NCI-H2029 treated with DMSO at 0.1 percent for 48 hours (cell line): ENCODE measurements at places on chromosomes 7 and 10.
A peak's percentile ranks its signal among the peaks of the same experiment; 100 is the strongest.

DNA sequence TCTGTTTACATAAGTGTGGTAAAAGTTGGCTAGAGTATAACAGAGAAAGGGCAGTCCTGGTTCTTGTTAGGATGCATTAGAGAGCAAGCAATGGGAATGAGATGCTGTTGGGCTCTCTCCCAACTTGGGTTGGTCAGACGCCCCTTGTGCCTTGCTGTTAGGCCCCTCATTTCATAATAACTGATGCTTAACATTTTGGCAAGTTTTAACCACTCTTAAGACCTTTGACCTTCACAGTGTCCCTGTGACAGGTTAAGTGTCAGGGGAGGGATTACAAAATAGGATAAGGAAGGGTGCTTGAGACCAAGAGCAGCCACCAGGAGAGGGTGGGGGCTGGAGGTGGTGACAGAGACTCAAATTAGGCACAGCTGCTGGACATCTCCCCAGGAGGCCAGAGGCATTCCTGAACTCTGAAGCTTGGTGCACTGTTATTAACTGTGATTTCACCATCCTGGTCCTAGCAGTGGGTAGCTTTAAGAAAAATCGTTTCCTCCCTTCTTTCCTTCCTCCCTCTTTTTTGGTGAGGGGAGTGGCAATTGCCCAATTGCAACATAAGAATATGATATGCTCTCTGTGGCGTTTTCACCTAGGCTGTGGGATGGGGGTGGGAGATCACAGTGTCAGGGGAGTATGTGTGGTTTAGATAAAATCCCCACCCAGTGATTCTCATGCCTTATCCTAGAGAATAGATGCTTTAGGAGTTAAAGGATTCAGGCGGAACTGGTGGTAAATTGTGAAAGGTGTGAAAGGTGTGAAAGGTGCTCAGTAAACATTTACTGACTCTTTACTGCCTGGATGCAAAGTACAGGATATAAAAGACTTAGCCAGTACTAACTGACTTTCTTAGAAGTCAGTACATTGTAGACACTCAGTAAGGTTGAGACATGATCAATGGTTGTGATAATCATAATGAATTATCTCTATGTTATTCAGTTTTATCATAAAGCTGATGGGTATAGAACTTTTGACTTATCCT lies 270.5 kb downstream of the BICC1 start:
- DNase-seq = no peak

- no peak for DNase-seq
Measured at GRCh38 chr10:20682782-20683181, 214.3 kb downstream of the NEBL start.

- DNase-seq = no peak
Measured at GRCh38 chr10:127386606-127387327, 162.3 kb upstream of the NPS start.

GRCh38 chr7:16779051-16779450 lies 25.5 kb downstream of the TSPAN13 start:
- DNase-seq = no peak

GRCh38 chr7:151782598-151783448 lies 94.1 kb downstream of the PRKAG2 start:
- DNase-seq = no peak

- peak; percentile 23 for DNase-seq
Measured at GRCh38 chr7:3482147-3482921, 181.3 kb downstream of the SDK1 start.

GRCh38 chr7:131021460-131021859 lies 287.5 kb upstream of the KLF14 start:
- no peak for DNase-seq

DNA sequence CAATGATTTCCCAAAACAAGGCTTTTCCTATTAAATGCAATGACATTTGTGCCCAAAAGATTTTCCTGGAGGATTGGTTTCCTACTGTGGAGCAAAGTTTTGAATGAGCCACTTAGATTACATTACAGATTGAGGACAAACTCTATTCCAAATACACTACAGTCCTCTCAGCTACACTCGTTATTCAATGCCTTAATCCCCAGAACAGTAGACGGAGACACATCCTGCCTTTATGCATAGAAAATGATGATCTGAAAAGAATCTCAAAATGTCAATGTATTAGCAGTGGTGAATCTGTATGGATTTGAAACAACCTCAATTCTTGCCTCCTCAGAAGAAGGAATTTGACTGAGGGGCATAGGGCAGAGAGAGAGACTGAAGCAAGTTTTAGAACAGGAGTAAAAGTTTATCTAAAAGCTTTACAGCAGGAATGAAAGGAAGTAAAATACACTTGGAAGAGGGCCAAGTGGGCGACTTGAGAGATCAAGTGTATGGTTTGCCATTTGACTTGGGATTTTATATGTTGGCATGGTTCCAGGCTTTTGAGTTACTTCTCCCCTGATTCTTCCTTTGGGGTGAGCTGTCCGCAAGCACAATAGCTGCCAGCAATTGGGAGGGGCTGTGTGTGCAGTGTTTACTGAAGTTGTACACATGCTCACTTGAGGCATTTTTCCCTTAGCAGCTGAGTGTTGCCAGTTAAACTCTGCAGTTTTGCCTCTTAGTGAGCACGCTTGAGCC lies 891.9 kb upstream of the MBL2 start:
- DNase-seq = no peak

DNA sequence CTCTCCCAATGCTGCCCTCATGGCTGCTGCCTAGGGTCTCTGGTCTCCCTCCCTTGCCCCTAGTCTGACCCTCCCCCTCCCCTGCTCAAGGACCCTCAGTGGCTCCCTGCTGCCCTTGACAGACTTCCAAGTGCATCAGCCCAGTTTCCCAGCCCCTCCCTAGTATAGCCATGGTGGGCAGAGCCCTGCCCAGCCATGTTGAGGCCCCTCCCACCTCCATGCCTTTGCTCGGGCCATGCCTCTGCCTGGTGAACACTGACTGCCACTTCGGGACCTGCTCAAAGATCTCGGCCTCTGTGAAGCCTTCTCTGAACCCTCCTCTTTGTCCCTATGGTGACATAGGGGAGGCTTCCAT lies 73.2 kb downstream of the MYL10 start:
- no peak for DNase-seq

DNA sequence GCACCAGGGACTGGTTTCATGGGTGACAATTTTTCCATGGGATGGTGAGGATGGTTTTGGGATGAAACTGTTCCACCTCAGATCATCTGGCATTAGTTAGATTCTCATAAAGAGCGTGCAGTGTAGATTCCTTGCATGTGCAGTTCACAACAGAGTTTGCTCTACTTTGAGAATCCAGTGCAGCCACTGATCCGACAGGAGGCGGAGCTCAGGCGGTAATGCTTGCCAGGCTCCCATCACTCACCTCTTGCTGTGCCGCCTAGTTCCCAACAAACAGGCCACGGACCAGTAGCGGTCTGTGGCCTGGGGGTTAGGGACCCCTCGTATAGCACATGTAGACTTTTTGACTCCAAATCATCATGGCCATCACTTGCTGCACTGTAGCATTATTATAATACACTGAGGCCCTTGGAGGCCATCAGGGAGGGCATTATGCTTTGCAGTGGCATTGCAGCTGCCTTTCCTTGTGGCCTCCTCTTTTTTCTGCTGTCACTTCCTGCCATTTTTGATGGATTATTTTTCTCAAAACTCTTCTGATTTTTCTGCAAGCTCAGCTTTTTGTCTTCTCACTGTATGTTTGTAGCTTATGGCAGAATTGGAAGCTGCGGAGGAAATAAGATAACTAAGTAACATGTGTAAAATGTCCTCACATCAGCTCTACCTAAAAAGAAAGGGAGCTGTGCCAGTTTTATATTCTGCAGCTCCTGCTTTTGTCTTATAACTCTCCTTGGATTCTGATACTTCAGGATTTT lies 18.5 kb downstream of the CSGALNACT2 start:
- DNase-seq = no peak

DNA sequence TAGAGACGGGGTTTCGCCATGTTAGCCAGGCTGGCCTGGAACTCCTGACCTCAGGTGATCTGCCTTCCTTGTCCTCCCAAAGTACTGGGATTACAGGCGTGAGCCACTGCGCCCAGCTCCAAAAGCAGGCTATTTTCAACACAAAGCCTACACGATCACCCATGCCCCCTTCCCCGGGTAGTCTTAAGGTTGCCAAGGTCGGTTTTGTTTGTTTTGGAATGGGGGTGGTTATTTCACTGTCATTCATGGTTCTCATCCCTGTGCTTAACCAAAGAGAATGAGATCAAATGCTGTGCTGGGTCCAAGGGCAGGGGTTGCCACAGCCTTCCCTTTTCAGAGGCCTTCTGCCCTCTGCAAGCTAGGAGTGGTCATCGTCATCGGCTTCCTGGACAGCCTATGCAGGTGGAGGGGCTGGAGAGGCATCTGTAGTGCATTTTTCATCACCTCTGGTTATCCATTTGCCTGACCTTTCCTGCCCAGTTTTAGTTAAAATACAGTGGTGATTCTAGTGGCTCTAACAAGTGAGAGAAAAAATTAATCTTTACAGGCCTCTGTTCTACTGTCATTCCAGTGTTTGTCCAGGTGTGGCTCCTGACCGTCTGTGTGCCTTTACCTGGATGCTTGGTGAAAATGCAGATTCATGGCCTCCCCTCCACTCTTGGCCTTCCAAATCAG lies 11.4 kb downstream of the BLVRA start:
- no peak for DNase-seq

DNA sequence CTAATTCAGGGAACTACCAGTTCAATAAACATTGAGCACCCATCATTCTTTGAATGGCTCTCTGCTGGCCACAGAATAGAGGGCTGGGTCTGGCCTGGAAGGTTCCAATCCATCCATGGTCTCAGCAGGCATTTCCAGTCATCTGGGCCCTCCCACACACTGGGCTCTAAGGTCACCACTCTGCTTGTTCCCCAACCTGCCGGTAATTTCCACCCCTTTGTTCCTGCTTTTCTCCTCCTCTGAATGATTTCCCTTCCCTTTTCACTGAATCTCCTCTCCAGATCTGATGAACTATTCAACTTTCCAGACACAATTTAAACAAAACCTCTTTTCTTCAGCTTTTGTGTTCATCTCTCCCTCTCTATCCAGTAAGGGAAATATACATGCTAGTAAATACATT lies 2.6 kb downstream of the BZW2 start:
- DNase-seq = no peak

DNA sequence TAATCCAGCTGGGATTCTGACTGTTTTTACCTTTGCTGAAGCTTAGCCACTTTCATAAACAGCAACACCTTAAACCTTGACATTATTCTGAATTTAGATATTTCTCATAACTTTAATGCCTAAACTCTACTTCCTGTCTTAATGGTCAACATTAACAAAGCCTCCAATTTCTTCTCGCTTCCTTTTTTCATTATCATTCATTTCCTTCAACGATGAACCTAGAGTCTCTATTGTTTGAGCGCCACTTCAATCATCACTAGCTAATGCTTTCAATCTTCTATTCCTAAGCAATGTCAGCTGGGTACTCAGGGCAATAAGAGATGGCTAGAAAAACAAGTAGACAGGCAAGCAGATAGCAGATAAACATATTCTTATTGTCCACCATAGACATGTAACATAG lies 96.6 kb upstream of the TMEM196 start:
- DNase-seq = no peak

DNA sequence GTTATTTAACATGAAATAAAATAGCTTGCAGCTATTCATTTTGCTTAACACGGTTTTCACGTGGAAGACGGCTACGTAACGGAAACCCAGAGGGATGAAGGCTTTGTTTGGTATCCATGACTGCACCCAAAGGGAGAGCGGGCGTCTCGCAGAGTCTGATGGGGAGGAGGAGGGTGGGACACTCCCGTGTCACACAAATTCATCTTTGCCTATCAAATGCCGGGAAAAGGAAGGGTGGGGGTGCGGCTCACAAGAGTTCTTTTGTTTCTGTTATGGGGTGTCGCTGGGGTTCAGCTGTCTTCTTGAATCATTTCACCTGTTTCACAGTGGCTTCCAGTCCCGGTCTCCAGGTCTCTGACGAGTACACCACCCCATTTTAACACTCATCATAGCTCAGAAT lies 108.5 kb downstream of the ZRANB1 start:
- DNase-seq = no peak

GRCh38 chr10:13066527-13066926 lies 33.4 kb upstream of the OPTN start:
- DNase-seq = no peak

DNA sequence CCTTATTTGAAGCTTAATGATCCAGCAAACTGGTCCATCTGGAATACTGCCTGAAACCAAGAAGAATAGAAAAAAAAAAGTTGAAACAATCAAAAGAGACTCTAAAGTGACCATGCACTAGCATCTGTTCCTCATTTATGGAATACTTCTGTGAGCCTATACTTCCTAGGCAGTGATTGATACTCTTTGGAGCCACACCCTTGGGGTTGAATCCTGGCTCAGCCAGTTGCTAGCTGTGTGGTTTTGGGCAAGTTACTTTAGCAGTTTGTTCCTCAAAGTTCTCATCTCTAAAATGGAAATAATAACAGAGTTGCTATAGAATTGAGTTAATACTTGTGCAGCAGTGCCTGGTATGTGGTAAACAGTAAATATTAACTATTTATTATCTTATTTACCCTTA lies 208.9 kb downstream of the GPR158 start:
- DNase-seq = no peak

GRCh38 chr7:46927131-46927810 lies 654.6 kb downstream of the TNS3 start:
- no peak for DNase-seq

- no peak for DNase-seq
Measured at GRCh38 chr7:135710417-135711138, 17.4 kb downstream of the SLC13A4 start.

DNA sequence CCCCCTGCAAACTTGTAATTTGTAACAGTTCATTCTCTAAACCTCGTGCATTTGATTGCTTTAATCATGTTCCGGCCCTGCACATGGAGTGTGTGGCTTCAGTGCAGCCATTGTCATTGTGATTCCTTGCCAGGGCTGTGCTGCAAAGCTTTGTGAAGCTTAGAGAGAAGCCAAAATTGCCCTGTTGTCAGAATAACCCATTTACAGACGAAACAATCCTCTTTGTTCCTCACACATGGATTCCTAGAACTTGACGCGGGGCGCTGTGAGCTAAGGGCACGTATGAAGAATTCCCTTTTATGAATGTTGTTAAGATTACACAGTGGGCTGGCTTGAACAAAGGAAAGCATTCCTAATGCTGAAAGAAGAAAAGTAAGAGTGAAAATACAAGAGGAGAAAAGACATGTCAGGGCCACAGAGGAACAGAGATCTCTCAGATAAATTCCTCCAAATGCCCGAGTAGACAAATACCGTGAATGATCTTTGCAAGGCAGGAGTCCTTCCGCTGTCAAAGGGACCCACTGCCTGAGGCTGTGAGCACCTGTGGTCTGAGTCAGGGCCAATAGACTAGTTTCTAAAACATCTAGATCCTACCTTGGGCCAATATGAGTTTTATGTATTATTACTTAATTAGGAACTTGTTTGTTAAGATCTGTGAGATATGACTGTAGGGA lies 205.4 kb upstream of the C7orf33 start:
- no peak for DNase-seq

- no peak for DNase-seq
Measured at GRCh38 chr7:44195889-44196288, 4.9 kb upstream of the YKT6 start.

- peak; percentile 81 for DNase-seq
Measured at GRCh38 chr10:70584909-70585544, 17.5 kb downstream of the PRF1 start.

- no peak for DNase-seq
Measured at GRCh38 chr10:129541200-129541599, 74.2 kb downstream of the MGMT start.
